ENCODE measurements at places on chromosomes 2 and 18. TPM values are rescaled to one million over a fixed set of nuclear protein-coding genes. Genes with fewer than 3 reads are reported as not detected.

DNA sequence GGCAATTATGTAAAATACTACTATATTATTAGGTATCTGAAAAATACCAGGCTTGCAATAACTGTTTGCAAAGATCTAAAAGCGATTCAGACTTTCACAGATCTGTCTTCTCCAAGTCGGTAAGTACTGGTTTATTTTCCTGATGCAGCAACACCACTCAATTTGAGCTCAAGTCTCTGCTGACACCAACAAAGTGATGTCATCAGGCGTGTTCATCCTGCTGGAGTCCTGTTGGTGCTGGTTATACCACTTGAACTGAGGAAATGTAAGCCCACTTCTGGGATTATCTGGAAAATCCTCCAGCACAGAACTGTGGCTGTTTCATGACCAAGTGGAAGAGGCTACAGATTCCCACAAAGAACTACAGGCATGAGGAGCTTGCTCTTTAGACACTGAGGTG is 267.6 kb downstream of the BCL2 start:
- no peak for DNase-seq

- DNase-seq, result no peak
These were observed 2.6 kb downstream of the PROM2 start for GRCh38 chr2:95276888-95277245.

- DNase-seq, result no peak
These were observed 269.3 kb upstream of the SIX2 start for GRCh38 chr2:45278365-45279078.

GRCh38 chr18:58363767-58364540 is 264.9 kb downstream of the ALPK2 start:
- no peak for DNase-seq

The VWC2L gene
- not detected for total RNA-seq

The MDH1B gene
- 0.56 TPM for total RNA-seq

GRCh38 chr2:224072541-224073188 is 33.6 kb upstream of the SERPINE2 start:
- no peak for DNase-seq

DNA sequence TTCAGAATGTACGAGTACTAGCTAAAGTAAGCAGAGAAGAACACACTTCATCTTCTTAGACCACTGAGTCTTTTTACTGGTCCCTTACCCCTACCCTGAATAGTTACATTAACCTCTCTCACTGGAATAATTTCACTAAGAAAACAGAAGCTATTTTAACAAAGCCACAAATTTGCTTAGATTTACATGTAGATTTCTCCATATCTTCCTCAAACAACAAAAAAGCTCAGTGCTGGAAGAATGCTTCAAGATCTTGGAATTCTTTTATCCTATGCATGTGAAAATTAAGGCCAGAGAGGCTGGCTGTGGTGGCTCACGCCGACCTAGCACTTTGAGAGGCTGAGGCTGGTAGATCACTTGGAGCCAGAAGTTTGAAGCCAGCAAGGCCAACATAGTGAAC is 35.2 kb downstream of the MOGAT1 start:
- no peak for DNase-seq

GRCh38 chr2:195543902-195544894 is 112.8 kb upstream of the SLC39A10 start:
- DNase-seq, result no peak

DNA sequence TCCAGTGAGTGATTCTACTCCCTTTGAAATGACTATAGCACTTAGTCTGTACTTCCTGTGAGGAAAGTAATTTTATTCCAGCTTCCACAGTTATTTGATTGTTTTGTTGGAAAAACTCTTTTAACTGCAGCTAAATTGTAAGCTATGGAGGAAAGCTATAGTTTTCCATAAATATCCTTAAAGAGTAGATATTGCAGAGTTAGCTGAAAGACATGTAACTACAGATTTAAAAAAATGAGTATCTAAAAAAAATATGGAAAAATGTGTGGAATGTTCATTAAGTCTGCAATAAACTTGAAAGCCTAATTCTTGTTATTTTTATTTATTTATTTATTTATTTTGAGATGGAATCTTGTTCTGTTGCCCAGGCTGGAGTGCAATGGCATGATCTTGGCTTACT is 56.8 kb upstream of the AQP4 start:
- no peak for DNase-seq

The ZBTB7C gene
- not detected for total RNA-seq

- DNase-seq, result no peak
These were observed 282.3 kb downstream of the BCL11A start for GRCh38 chr2:60271131-60271530.

DNA sequence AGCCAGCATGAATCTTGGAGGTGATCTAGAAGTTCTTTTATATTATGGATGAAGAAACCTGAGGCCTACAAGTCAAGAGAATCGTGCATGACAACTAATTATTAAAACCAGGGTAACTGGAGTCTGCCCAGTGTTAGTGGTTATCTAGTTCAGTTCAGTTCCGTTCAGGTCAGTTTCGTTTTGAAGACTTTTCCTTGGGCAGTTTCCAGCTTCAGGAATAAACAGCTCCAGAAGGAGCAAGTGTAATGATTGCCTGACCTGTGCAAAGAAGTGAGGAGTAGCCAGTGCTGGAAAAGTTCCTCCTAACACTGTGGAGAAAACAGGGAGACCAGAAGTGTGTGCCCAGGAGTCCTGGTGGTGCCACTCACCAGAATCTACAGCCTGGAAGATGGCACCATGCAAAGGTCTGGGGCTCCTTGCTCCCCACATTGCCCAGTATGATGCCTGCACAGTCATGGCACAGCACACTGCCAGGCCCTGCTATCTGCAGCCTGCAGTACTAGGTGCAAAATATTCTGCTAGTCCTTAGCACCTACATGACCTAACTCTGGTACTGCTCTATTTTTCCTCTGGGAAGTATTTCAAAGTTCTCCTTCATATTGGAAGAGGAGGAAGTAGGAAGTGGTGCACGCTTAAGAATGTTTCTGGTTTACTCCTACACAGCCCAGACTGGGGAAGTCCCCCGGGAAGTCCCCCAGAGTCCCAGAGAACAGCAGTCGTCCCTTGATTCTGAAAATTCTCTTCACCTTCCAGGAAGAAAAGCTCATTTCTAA is 65.8 kb downstream of the SUMO1 start:
- DNase-seq, result peak; percentile 79

GRCh38 chr2:108139521-108139920 is 100.2 kb upstream of the SULT1C3 start:
- DNase-seq, result no peak

DNA sequence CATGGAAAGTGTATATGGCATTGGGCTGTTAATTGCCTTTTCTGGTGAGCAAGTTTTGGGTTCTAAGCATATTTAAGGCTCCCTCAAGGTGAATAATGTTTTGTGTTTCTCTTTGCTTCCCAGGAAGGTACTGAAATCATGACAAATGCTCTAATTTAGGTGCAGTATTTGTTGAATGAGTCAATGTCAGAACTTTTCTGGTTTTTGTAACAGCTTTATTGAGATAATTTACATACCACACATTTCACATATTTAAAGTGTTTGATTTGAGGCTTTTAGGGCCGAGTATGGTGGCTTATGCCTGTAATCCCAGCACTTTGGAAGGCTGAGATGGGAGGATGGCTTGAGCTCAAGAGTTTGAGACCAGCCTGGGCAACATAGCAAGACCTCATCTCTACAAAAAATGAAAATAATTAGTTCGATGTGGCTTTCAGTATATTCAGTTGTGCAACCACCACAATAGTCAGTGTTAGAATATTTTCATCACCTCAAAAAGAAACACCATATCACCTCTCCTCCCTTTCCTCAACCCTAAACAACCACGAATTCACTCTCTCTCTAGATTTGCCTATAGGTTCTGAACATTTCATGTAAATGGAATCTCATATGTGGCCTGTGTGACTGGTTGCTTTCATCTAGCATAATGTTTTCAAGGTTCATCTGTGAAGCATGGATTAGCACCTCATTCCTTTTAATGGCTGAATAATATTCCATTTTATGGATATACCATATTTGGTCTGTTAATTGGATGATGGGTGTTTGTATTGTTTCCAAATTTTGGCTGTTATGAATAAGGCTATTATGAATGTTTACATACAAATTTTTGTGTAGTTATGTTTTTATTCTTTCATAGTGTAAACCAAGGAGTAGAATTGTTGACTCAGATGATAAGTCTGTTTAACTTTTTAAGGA is 54.9 kb downstream of the MGAT5 start:
- no peak for DNase-seq

DNA sequence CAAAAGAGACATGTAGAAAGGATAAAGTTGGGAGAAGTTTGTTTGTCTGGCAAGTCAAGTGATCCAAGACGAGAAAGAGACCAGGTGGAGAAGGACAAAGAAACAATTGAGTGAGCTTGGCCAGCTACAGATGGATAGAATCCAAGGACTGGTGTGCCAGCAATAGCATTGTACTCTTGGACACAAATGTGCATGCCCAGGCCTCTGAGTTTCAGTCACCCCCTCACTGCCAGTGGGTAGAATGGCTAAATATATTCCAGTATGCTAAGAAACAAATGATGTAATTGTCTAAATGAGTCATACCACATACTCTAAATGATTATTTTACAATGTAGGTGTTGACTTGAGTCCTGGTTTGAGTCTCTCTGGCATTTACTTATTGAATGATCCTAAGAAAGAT is 881.3 kb downstream of the LRRTM4 start:
- DNase-seq, result no peak

The SKA1 gene
- total RNA-seq, result 29.4 TPM

GRCh38 chr2:37566517-37566981 is 104.9 kb downstream of the CDC42EP3 start:
- DNase-seq, result no peak

DNA sequence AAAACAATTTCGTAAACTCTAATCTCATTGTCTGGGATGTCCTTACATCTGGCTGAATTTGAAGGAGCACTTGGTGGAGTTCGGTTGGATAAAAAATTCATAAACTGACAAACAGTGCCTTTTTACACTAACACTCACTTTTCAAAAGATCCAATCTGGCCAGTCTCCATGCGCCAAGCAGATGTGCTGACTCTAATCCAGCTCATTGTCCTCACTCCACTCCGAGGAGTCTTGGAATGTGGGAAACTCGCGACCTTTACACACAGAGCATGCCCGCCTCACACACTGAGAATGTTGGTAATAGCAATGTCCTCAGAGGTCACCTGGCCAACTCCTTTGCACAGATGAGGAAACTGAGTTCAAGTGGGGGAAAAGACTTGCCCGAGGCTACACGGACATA is 66.8 kb downstream of the XDH start:
- DNase-seq, result no peak

GRCh38 chr2:226575928-226576327 is 223.7 kb downstream of the IRS1 start:
- DNase-seq, result no peak

GRCh38 chr2:10722252-10722825 is 909 bp downstream of the ATP6V1C2 start:
- no peak for DNase-seq

The SLC4A3 gene
- not detected for total RNA-seq

DNA sequence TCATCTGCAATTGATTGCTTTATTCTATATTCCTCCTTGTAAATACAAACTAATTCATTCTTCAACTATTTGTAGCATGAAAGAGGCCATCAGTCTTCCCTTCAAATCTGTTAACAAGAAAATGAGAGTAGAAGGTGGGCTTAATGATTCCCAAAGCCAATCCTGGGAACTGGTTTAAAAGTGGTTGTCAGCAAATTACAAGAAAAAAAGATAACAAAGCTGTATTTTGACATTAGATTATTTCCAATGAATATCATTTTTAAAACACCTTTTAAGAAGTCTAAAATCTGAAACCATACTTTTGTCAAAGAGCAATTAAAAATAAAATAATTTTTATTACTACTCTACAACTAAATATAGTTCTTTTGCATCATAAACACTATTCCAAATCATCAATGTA is 139.2 kb downstream of the DYM start:
- no peak for DNase-seq

The ALLC gene
- total RNA-seq, result not detected

DNA sequence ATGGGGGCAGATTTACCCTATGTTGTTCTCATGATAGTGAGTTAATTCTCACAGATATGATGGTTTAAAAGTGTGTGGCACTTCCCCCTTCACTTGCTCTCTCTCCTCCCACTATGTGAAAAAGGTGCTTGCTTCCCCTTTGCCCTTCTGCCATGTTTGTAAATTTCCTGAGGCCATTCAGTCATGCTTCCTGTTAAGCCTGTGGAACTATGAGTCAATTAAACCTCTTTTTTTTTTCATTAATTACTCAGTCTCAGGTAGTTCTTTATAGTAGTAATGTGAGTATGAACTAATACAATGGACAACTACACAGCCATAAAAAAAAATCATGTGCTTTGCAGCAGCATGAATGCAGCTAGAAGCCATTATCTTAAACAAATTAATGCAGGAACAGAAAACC is 118.5 kb downstream of the CALCRL start:
- DNase-seq, result no peak

The IL1A gene
- total RNA-seq, result 0.99 TPM

GRCh38 chr2:168253379-168253778 is 6.0 kb upstream of the STK39 start:
- no peak for DNase-seq

DNA sequence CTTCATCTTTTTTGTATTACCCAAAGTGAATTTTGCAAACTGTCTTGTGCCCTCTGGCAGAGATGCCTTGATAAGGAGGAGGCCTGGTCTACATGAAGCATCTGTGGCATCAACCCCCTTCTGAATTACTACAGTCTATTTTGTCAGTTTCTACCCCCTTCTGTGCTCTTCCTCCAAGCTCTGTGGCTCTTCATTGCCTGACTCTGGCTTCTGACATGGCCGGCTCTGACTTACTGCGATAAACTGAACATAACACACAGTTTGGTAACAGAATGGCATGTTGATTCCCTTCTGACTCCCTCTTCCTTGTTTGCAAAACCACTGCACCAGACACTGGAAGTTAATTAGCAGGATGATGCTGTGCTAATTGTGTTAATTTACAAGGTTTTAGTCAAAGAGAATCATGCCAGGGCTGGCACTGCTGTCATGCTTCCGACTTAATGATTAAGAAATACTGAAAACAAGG is 122.5 kb downstream of the FIGN start:
- no peak for DNase-seq

- DNase-seq, result no peak
These were observed 92.2 kb downstream of the SMC6 start for GRCh38 chr2:17661460-17661859.

The TBC1D8 gene
- total RNA-seq, result 3.2 TPM

- DNase-seq, result peak; percentile 47
These were observed 114.0 kb upstream of the STON1 start for GRCh38 chr2:48415836-48416515.

The SERPINB10 gene
- not detected for total RNA-seq

DNA sequence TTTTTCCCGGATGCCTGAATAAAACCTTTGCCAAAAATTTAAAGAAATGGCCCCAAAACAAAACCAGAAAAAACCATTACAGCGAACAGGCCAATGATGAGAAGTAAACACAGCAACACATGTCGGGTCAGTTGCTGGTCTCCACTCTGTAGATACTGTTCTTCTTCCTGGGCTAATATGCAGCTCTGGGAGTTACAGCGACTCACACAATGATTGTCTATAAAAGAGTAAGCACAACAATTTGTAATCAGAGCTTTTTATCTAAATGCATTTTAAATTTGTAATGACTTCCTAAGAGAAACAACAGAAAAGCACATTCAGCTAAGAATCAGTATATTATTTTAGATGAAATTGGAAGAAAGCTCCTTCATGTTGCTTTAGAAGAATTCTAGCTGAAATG is 40.3 kb downstream of the GPR155 start:
- no peak for DNase-seq

The MPP4 gene
- not detected for total RNA-seq
